ENCODE measurements at places on chromosomes 6 and 20.

DNA sequence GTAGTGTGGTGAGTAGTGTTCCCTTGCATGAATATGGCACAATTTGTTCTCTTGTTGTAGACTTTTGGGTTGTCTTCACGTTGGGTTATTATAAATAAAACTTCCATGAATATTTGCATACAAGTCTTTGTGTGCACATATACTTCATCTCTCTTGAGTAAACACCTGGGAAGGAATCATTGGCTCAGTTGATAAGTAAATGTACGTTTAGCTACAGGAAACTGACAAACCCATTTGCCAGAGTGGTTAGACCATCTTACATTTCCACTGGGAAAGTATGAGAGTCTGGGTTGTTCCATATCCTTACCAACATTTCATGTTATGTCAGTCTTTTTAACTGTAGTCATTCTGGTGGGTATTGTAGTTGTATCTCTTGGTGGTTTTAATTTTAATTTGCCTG lies 119.2 kb downstream of the SLX4IP start:
- DNase-seq = no peak

DNA sequence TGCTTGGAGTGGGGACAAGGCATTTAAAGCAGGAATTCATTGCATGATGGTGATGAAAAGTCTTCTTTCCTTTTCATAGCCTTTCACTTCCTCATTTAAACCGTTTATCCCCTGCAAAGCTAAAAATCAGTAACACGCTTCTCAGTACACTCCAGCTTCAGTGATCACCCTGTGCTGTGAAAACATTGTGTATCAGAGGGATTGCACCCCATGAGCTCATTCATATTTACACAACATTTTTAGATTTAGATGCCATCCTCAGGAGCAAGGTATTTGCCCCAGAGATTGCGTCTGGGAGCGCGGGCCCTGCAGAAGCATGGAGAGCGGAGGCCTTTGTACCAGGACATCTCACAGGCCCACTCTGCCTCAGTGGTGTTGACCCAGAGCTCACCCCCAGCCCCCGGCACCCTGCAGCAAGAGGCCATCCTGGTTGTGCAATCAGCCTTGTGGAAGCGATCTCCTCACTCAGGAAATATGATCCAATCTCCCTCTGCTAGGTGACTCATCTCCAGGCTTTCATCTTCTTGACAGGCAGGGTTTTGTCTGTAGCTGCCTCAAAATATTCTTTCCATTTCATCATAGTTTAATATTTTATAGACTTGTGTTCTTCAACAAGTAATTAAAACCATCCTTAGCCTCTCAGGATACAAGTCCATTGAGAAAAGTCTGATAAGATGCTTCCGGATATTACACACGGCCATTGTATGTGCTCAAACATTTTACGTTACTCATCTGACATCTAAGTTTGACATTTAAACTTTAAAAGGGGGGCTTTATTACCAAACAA lies 38.9 kb upstream of the THBS2 start:
- DNase-seq = no peak

DNA sequence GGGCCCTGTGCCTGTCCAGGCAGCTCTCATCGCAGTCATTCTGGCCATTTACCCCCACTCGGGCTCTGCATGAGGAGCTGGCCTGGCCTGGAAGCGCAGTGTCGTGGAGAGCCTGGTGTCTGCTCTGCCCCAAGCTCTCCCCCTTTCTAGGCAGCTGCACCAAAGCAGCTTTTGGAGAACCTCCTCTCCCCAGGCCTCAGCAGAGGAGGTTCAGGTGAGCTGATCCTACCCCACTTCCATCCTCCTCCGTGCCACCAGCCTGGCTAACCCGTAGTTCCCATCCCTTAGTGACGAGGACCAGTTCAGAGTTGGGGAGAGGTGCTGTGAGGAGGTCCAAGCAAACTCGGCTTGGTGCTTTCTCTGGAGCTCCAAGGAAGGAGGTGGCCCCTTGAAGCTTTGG lies 30.5 kb upstream of the PHACTR3 start:
- no peak for DNase-seq

GRCh38 chr6:159157431-159157830 lies 11.8 kb upstream of the FNDC1 start:
- no peak for DNase-seq

DNA sequence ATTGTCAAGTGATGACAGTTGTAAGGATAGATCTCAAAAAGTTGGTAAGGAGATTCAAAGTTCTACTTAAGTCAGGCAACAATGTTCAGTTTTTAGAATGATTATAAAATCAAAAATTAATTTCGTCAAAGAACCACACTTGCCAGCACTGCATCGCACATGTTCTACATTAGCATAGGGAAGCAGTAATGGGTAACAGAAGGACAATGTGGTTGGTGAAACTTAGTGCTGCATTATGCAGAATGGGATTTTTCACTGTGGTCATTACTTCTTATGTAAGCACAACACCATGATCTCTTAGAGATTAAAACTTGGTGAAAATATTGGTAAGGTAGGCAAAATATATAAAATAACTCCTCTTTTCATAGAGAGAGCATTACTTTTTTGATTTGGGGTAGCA lies 173.7 kb upstream of the THEMIS start:
- DNase-seq = no peak

GRCh38 chr6:120608826-120609225 lies 725.5 kb downstream of the TBC1D32 start:
- no peak for DNase-seq

All from activated CD8-positive, alpha-beta memory T cell treated with anti-CD3 and anti-CD28 coated beads, Interleukin-2, amount 50 U/mL, for 4 hours (primary cell).